ENCODE measurements at places on chromosomes 5 and 9.

GRCh38 chr5:176697267-176697933 is 50.1 kb downstream of the TSPAN17 start:
- DNase-seq = no peak

DNA sequence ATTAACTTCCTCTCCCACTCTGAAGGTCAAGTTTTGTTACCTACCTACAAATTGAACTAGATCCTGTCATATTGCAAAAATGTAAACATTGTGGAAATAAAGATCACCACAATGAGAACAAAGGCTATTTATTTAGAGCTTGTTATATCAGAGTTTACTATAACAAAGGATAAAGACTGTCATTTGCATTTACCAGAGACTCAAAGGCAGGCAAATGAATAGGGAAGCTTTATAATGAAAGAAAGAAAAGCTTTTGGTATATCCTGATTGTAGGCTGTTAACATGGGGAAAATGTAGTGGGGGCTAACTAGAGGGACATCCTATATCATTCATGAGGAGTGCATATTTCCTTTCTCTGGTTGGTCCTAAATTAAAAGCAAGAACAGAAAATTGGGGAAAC is 403.5 kb upstream of the TYRP1 start:
- DNase-seq = no peak

GRCh38 chr5:172243302-172243701 is 40.3 kb downstream of the UBTD2 start:
- DNase-seq = no peak

- no peak for DNase-seq
Measured at GRCh38 chr9:15298362-15298761, 8.7 kb downstream of the TTC39B start.

DNA sequence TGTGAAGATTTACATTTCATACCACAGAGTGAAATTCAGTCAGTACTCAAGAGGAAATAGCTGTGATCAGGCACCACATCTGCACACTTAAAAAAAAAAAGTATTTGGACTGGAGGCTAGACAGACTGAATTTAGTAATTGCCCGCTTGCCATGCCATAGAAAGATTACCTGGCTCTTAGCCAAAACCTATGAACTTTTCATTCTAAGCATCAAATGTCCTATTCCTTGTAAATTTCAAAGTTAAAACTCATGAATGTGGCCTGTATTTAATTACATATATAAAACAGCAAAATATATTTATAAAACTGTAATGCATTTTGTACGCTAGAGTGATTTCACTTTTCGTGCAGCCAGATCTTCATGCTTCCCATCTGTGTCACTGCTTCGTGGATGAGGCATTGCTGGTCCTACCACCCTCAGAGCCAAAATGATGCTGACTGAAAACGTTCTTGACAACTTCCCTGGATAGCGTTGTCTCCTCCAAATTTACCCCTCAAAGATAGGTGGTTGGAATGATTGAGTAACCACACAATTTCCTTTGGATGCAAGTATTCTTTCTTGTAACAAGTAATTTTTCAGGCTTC is 447.9 kb upstream of the SGCD start:
- no peak for DNase-seq

DNA sequence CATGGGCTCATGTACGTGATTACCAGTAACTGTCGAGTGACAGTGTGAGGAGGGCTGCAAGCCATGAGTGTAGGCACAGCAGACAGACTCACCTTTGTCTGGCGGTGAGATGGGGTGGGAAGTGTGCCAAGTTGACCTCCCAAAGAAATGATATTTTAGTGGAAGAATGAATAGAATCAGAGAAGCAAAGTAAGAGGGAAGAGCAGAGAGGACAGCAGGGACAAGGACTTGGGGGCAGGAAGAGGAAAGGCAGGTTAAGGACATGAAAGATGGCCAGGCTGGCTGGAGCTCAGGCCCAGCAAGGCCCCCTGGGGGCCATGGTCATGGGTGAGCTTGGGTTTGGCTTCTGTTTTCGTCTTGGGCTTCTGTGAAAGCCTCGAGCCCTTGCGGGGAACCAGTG is 20.2 kb downstream of the TGFBI start:
- DNase-seq = no peak

GRCh38 chr5:74375271-74375670 is 265.3 kb downstream of the ENC1 start:
- DNase-seq = no peak

DNA sequence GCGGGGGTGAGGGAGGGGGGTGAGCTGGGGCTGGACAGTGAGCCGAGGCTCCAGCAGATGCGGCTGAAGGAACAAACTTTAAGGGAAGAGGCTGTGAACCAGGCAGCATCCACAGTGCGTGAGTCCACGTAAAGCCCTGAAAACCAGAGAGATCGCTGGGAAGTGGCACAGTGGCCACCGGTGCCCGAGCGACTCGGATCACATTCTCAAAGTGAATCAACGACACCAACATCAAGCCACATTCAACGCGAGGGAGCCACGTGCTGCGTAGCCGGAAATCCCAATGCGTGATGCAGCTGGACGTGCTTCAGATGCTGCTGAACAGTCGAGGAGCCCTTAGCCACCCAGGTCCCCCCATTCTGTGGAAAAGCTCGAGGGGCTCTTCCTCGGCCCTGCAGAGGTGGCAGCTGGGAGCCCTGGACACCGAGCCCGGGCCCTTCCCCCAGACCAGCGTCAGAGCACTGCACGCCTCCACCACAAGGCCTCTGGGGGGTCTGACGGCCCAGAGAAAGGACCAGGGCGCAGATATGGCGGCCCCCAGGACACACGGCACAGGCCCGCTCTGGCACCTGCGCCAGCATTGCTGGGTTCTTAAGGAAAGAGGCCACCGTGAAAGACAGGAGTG is 53.7 kb upstream of the EXOC3 start:
- no peak for DNase-seq

DNA sequence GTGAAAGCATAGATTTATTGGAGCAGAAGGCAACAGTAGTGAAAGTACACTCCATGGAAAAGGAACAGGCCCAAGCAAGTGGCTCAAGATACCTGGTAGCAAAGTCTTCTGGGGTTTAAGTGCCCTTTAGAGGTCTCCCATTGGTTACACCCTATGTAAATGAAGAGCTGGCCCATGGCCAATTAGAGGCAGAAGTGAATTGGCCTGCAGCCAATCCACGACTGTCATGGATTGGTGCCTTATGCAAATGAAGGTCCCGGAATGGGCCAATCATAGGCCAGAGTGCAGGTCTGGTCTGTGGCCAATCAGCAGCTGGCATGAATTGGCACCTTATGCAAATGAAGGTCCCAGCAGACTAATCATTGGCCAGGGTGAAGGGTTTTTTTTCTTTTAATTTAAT is 64.2 kb upstream of the PCSK5 start:
- DNase-seq = no peak

GRCh38 chr9:17082343-17083064 is 52.3 kb upstream of the CNTLN start:
- DNase-seq = peak; percentile 13

DNA sequence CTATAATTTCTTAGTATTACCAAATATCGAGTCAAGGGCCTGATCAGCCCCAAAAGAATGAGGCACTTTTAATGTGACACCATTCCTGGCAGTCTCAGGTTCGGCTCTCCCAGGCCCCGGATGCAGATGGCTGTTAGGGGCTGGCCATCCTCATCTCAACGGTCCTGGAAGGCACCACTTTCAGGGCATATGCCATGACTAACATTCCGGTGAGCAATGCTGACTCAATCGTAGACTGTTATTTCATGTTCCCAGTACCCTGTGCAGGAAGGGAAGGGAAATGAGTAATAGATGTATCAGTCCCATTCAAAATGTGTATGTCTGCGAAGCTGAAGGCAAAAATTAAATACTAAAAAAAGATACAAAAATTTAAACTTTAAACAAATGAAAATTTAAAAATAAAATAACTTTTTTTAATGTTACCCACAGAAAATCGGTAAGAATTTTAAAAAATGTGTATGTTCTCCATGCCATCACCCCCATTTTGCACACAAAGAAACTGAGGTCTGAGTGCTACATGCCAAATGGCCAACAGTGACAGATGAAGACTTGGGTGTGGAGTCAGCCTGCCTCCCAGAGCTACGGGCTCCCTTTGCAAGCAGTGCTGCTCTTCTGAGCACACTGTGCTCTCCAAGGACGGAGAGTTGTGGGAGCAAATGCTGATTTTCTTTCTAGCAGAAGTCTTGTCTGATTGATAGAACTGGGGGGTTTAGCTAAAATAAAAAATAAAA is 79.0 kb downstream of the GLDC start:
- DNase-seq = peak; percentile 94

DNA sequence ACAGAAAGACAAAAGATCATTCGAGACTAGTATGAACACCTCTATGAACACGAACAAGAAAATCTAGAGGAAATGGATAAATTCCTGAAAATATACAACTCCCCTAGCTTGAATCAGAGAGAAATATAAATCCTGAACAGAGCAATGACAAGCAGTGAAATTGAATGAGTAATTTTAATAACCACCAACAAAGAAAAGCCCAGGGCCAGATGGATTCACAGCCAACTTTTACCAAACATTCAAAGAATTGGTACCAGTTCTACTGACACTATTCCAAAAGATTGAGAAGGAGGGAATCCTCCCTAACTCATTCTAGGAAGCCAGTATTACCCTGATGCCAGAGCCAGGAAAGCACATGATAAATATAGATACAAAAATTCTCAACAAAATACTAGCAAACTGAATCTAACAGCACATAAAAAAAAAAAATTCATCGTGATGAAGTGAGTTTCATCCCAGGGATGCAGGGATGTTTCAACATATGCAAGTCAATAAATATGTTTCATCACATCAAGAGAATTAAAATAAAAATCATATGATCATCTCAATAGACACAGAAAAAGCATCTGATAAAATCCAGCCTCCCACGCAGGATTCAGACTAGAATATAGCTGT is 25.2 kb upstream of the PTGER4 start:
- DNase-seq = no peak

DNA sequence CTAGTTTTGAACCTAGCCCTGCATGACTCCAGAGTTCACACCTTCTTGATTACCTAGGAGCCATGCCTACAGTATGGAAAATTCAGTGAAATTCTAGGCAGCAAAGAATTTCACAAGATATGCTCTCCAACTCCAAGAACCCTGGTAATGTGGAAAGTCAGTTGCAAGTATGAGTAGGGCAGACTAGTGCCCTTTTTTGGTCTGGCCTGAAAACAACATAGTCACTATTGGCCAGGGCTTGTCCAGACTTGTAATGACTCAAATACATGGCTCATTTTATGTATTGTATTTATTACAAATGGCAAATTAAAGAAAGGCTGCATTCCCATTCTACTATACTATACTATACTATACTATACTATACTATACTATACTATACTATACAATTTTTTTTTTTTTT is 160.4 kb downstream of the ESM1 start:
- no peak for DNase-seq

DNA sequence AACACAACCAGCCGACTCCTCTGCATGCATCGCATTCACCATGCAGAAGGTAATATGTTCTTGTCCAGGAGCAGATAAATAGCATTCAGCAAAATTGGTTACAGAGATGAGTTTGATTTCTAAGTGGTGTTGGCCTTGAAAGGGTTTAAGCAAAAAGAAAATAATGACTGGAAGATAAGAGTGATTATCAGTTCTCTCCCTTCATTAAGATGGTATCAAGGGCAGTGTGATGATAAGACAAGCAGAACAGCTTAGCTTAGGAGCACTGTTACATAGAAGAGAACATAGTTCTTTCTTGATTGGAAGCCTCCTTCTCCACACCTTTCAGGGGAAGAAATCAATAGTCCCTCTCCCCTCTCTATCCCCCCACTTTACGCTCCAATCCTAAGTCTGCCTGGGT is 121.5 kb downstream of the GALNT10 start:
- no peak for DNase-seq

GRCh38 chr5:175894793-175895192 is 23.4 kb downstream of the CPLX2 start:
- no peak for DNase-seq

DNA sequence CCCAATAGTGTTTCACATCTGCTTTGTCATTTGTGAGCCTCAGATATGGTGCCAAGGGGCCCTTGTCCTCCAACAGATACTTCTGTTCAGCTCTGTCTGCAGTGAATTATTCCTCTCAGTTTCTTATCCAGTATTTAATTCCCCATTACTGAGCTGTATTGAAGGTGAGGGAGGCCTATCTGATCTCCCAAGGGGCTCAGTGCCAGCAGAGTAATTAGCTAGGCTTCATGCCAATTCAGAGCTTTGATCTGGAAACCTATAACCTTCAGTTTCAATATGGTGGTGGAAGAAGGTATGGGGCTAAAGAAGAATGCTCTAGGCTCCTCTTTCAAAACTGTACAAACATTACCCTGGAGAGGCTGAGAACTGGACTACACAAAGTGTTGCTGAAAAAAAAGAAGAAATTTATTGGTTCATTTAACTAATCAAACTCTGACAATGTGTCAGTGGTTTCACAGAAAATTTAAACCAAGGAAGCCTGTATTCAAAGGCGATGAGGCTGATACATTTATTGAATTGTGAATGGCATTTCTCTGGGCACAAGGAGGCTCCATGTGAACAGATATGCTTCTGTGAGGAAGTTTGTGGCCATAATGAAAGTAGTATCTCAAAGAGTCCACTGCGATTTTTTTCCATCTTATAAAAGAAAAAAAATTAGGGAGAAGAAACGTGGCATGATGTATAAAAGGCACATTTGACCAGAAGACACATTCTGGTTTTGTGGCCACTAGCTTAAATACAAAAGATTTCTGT is 397.8 kb downstream of the TLE4 start:
- no peak for DNase-seq

DNA sequence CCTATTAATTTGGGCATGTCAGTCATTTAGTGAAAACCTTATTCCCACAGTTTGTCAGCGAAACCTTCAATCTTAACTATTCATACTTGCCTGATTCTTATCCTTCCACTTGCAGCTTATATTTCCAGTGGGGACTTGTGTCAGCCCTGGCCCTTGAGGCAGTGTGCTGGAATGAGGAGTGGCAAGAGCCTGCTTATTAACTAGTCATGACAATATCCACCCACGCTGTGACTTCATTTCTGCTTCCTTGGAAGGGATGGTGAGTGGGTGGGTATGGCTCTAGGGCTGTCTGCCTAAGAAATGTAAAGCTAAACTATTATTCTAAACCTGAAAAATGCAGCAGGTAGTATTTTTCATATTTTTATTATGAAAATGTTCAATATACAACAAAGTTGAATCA is 34.0 kb upstream of the LURAP1L start:
- DNase-seq = no peak

Data from non-pigmented ciliary epithelial cell (primary cell).